Lower leg skin (tissue), 4 donors: ENCODE measurements at places on chromosomes 5 and 9. TPM values are rescaled to one million over a fixed set of nuclear protein-coding genes. Genes with fewer than 3 reads are reported as not detected.

DNA sequence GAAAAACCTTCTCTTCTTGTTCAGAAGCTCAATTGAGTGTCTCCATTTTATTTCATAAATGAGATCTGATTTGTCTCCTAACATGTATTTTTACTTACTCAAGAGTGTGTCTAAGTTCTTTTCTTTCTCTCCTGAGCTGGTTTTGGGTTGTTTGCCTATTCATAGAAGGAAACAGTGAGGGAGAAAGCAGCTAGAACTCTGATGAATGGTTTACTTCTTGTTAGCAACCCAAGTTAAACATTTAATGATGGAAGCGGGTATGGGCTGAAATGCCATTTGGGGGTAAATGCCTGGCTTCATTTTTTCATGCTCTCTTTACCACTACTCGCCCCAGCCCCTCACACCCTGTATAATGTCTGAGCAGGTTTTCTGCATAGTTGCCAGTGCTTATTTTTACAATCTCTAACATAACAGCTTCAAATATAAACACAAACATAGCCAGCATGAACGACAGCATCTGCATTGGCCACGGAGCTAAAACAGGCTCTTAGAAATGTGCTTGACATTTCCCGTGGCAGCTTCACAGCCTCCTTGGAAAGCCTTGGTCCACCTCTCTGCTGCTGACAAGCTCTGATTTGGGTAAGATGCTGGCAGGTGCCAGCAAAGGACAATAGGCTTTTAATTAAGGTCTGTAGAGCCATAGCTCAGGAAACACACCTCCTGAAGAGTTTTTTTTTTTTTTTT, 321.1 kb downstream of the ARHGEF28 start:
- no peak for DNase-seq

FCHO2 gene
- total RNA-seq, result 30.7 TPM

DNA sequence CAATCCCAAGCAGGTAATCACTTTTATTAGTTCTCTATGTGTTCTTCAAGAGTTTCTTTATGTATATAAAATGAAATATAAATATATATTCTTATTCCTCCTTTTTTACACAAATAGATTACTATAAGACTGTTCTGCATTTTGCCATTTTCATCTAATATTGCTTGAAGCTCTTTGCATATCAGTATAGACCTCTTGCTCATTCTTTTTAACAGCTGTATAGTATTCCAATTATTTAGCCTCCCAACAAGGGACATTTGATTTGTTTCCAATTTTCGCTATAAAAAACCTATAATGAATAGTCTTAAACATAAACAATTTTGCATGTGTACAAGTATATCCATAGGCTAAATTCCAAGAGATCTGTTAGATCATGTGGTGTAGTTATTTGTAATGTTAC, 25.2 kb downstream of the CETN3 start:
- no peak for DNase-seq

DNA sequence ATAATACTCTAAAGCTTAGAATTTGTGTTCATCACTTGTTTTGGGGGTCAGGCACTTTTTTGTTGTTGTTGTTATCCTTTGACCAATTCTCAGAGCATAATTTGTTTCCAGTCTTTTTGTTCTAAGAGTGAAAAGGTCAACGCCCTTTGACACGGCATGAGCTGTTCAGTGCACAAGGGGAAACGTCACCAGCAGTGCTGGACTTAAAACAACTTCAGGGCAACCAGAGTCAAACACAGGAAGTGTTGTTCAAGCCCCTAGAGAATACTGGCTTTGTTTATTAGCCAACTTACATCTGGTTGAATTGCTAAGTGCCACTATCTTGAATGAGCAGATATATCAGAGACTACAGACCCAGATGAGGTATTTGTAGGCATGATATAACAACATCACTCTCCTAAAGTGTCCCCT, 368.9 kb downstream of the TMEM161B start:
- DNase-seq, result peak; percentile 66

- DNase-seq, result no peak
Observed at GRCh38 chr9:97524424-97524823, 23.0 kb downstream of the TMOD1 start.

DNA sequence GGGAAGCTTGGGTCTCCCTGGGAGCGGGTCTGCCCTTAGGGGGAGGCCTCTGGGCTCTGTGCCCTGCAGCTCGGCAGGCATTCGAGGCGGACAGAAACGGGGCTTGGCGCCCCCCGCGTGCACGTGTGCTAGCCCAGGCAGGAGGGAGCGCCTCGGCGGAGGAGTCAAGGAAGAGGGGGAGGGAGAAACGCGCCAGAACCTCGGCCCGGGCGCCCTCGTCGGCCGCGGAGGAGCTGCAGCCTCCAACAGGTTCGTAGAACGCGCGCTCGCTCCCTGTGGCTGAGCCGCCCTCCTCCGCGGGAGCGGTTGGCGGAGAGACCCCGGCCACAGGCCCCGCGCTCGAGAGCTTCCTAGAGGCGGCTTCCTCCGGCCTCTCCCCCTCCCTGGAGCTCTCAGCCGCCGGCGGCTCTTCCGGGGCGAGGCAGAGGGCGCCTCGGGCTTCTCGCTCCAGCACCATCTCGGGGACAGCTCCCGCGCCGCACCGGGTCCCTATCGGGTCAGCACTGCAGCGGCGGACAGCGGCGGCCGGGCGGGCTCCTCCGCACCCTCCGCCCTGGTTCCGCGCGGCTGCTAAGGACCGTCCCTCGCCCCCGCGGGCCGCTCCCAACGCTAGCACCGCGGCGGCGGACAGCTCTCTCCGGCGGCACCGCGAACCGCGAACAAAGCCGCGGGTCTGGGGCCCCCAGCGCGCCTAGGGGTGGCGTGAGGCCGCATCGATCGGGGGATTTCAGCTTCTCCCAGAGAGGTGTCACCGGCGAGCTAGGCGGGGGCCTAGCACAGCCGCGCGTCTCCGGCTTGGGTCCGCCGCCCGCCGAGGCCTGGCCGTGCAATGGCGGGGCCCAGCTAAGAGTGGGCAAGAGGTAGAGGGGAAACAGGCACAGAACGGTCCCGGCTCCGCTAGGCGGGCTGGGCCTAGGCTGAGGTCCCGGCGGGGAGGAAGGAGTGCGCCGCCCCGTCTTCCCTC, 74.6 kb upstream of the CPLX2 start:
- peak; percentile 32 for DNase-seq
